ENCODE measurements at places on chromosomes 4 and X.

DNA sequence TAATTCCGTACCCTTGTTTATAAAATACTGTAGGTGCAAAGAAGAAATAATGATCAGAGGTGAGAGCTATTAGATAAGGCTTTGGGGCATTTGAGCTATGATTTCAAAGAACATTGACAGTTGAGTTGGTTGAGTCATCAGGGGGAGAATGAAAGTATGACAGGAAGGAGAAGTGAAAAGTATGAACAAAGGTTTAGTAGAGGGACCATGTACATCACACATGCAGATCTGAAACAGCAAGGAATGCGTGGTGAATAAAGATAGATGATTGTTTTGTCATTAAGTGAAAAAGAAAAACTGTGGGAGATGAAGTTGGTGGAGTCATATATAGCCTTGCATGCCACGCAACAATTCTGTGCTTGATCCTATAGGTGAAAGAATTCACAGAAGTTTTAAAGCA is 163.1 kb downstream of the ARAP2 start:
- H3K36me3 ChIP-seq = peaks cover 29% of the 10 kb centered on the region
- H3K27ac ChIP-seq = no peak overlapping the region
- no peaks in the 10 kb centered on the region for H3K4me1 ChIP-seq
- no peaks in the 10 kb centered on the region for H3K27me3 ChIP-seq

DNA sequence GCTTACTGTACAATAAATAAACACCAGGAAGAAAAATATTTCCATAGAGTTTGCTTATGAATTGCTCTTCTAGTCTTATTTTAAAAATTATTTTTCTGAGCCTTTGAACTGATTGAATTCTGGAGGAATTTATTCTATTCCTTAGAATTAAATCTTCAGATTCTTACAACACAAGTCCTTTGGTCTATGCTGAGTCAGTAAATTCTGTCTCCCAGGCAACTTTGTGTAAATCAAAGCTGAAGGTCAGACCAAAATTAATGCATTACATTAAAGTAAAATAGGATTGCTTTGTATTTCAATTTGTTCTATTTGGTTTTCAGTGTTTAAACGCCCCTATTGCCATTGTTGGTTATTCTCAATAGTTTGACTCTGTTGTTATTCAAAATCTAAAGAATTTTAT is 26.8 kb upstream of the STPG2 start:
- no peak overlapping the region for H3K4me3 ChIP-seq
- no peak overlapping the region for H3K27ac ChIP-seq
- H3K36me3 ChIP-seq = no peaks in the 10 kb centered on the region
- no peaks in the 10 kb centered on the region for H3K27me3 ChIP-seq
- no peak for DNase-seq
- no peaks in the 10 kb centered on the region for H3K4me1 ChIP-seq

DNA sequence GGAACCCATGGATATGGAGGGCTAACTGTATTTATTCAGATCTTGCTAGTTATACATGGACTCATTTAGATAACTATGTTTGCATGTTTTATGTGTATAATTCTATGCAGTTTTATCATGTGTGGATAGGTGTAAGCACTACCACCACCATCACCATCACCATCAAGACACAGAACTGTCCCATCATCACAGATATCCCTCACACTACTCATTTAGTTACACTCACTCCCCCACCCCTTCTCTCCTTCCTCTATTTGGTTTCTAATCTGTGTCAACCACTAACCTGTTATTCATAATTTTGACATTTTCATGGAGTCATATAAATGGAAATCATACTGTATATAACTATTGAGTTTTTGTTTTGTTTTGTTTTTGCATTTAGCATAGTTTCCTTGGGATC is 43.7 kb downstream of the STAG2 start:
- H3K4me1 ChIP-seq = peaks cover 8% of the 10 kb centered on the region
- no peaks in the 10 kb centered on the region for H3K36me3 ChIP-seq
- DNase-seq = no peak
- H3K27ac ChIP-seq = no peak overlapping the region
- no peaks in the 10 kb centered on the region for H3K27me3 ChIP-seq
- no peak overlapping the region for H3K4me3 ChIP-seq

GRCh38 chr4:101089168-101089567 is 258.2 kb downstream of the PPP3CA start:
- H3K36me3 ChIP-seq = peaks cover 9% of the 10 kb centered on the region
- no peak overlapping the region for H3K4me3 ChIP-seq
- H3K27ac ChIP-seq = no peak overlapping the region
- H3K27me3 ChIP-seq = no peaks in the 10 kb centered on the region
- no peak for DNase-seq

- DNase-seq = no peak
- no peaks in the 10 kb centered on the region for H3K27me3 ChIP-seq
- H3K4me1 ChIP-seq = no peaks in the 10 kb centered on the region
- H3K27ac ChIP-seq = no peak overlapping the region
- no peaks in the 10 kb centered on the region for H3K36me3 ChIP-seq
Observed at GRCh38 chr4:41890085-41890484, 45.1 kb upstream of the TMEM33 start.

GRCh38 chr4:38178392-38178995 is 218.3 kb downstream of the PTTG2 start:
- no peak overlapping the region for H3K4me3 ChIP-seq
- no peaks in the 10 kb centered on the region for H3K27me3 ChIP-seq
- H3K27ac ChIP-seq = no peak overlapping the region
- no peak for DNase-seq
- no peaks in the 10 kb centered on the region for H3K36me3 ChIP-seq

DNA sequence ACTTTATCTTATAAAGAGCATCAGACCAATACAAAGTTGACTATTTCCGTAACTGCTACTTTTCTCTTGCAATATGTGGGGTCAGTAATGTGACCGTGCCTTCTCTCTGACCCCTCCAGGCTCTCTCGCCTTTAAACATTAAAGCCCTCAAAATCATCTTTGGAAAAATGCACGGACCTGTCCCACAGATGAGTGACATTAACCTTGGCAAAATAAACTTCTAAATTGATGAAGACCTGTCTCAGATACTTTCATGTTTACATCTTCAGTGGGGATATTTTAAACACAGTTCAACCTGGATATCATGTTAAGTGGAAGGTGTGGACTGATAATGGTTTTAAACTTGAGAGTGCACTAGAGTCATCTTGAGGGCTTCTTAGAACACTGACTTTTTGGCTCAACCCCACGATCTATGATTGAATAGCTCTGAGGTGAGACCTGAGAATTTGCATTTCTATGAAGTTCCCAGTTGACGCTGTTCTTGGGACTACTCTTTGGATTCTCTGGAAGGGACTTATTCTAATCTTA is 26.7 kb upstream of the CXCL3 start:
- no peak overlapping the region for H3K4me3 ChIP-seq
- H3K27ac ChIP-seq = no peak overlapping the region
- H3K4me1 ChIP-seq = no peaks in the 10 kb centered on the region
- no peak for DNase-seq
- no peaks in the 10 kb centered on the region for H3K36me3 ChIP-seq

DNA sequence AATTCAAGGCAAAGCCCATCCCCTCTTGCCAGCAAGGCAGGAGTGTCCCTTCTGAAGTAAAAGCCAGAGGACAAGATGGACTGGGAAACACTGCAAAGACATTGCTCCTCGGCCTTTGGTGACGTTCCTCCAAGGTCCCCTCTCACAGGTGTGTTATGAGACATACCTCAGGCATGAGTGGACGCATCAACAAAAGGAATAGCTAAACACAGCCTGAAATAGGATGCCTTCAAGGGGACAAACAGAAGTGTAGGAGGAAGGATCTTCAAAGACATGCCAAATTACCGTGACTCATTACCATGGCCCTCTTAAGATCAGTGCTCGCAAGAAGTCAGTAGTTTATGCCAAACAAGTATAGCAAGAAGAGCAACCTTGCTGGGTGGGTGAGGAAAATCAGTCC is 6.0 kb upstream of the IDS start:
- no peaks in the 10 kb centered on the region for H3K4me1 ChIP-seq
- no peak for DNase-seq

DNA sequence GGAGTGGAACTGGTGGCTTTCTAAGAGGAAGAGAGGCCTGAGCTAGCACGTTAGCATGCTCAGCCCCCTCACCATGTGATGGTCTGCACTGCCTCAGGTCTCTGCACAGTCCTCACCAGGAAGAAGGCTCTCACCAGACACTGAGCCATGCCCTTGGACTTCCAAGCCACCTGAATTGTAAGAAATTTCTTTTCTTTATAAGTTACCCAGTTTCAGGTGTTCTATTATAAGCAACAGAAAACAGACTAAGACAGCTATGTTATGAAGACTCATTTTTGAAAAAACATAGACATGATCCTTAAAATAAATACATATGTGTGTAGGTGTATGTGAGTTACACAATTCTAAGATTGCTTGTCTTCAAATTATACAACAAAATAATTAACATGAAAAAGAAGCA is 74.7 kb downstream of the CEP44 start:
- no peaks in the 10 kb centered on the region for H3K36me3 ChIP-seq
- no peaks in the 10 kb centered on the region for H3K27me3 ChIP-seq
- DNase-seq = no peak
- H3K4me3 ChIP-seq = no peak overlapping the region
- H3K27ac ChIP-seq = no peak overlapping the region

DNA sequence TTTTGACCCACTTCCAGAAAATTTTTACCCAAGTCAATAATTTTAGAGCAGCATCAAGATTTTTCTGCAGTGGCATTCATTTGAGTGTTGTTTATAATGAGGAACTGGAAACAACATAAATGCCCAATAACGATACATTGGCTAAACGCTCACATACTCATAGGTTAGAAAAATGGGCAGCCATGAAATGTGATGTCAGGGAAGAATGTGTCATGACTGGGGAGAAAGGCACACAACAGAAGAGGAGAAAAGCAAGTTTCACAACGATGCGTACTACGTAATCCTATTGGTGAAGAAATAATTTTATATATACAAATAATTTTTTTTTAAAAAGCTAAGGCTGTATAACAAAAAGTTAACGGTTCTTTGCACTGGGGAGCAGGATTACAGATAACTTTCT is 33.6 kb upstream of the MAP3K15 start:
- no peaks in the 10 kb centered on the region for H3K36me3 ChIP-seq
- no peak overlapping the region for H3K27ac ChIP-seq
- H3K27me3 ChIP-seq = no peaks in the 10 kb centered on the region
- no peak for DNase-seq

- no peak overlapping the region for H3K27ac ChIP-seq
- H3K4me3 ChIP-seq = no peak overlapping the region
- no peaks in the 10 kb centered on the region for H3K36me3 ChIP-seq
- no peaks in the 10 kb centered on the region for H3K27me3 ChIP-seq
Observed at GRCh38 chr4:153976954-153977353, 188.1 kb upstream of the SFRP2 start.

GRCh38 chr4:4572821-4573220 is 31.0 kb upstream of the STX18 start:
- no peaks in the 10 kb centered on the region for H3K36me3 ChIP-seq
- no peak overlapping the region for H3K4me3 ChIP-seq
- H3K4me1 ChIP-seq = peaks cover 6% of the 10 kb centered on the region
- peak overlapping the region; percentile 37 for H3K27ac ChIP-seq
- DNase-seq = no peak
- H3K27me3 ChIP-seq = no peaks in the 10 kb centered on the region

GRCh38 chrX:132837967-132838366 is 120.5 kb downstream of the HS6ST2 start:
- DNase-seq = no peak
- no peak overlapping the region for H3K27ac ChIP-seq
- no peaks in the 10 kb centered on the region for H3K4me1 ChIP-seq
- H3K4me3 ChIP-seq = no peak overlapping the region
- H3K36me3 ChIP-seq = no peaks in the 10 kb centered on the region

GRCh38 chrX:40953369-40953768 is 131.9 kb upstream of the USP9X start:
- DNase-seq = no peak
- H3K4me1 ChIP-seq = no peaks in the 10 kb centered on the region
- H3K4me3 ChIP-seq = no peak overlapping the region
- no peaks in the 10 kb centered on the region for H3K27me3 ChIP-seq

DNA sequence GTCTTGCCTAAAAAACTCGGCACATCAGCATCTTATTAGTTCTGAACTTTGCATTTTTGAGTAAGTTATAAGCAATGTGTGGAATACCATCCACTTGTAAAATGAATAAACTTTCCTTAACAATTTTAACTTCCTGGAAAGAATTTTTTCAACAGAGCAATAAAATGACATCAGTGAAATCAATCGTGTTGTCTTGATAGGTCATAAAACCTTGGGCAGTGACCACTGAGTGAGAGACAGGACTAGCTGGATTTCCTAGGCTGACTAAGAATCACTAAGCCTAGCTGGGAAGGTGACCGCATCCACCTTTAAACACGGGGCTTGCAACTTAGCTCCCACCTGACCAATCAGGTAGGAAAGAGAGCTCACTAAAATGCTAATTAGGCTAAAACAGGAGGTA is 403.0 kb upstream of the CNKSR2 start:
- no peaks in the 10 kb centered on the region for H3K36me3 ChIP-seq
- no peak overlapping the region for H3K4me3 ChIP-seq
- no peak for DNase-seq
- H3K4me1 ChIP-seq = no peaks in the 10 kb centered on the region

DNA sequence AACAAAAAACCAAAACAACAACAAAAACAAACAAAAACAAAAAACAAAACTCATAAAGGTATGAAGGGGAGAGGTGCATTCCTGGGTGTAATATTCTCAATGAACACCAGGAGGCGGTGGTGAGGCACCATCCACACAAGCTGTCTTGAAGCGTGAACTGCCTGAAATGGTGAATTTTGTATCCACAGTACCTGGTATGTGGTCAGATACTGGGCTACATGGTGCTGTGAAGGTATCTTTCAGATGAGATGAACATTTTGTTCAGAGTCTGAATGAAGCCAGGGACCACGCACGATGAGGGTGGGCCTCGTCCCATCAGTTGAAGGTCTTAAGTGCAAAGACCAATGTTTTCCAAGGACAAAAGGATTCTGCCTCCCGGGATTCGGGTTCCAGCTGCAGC is 58.5 kb downstream of the ASMT start:
- no peak for DNase-seq
- no peaks in the 10 kb centered on the region for H3K27me3 ChIP-seq
- H3K36me3 ChIP-seq = no peaks in the 10 kb centered on the region
- no peak overlapping the region for H3K4me3 ChIP-seq
- H3K27ac ChIP-seq = no peak overlapping the region

- H3K4me3 ChIP-seq = no peak overlapping the region
- no peaks in the 10 kb centered on the region for H3K36me3 ChIP-seq
- H3K27ac ChIP-seq = no peak overlapping the region
- no peak for DNase-seq
Observed at GRCh38 chr4:141080668-141081067, 52.6 kb downstream of the RNF150 start.

- no peaks in the 10 kb centered on the region for H3K36me3 ChIP-seq
- H3K4me1 ChIP-seq = no peaks in the 10 kb centered on the region
- no peak overlapping the region for H3K4me3 ChIP-seq
Observed at GRCh38 chrX:63250253-63250868, 100.8 kb downstream of the SPIN4 start.
